ENCODE measurements at places on chromosomes 1 and 21.

- DNase-seq = no peak
Observed at GRCh38 chr1:50278410-50278809, 144.8 kb downstream of the DMRTA2 start.

DNA sequence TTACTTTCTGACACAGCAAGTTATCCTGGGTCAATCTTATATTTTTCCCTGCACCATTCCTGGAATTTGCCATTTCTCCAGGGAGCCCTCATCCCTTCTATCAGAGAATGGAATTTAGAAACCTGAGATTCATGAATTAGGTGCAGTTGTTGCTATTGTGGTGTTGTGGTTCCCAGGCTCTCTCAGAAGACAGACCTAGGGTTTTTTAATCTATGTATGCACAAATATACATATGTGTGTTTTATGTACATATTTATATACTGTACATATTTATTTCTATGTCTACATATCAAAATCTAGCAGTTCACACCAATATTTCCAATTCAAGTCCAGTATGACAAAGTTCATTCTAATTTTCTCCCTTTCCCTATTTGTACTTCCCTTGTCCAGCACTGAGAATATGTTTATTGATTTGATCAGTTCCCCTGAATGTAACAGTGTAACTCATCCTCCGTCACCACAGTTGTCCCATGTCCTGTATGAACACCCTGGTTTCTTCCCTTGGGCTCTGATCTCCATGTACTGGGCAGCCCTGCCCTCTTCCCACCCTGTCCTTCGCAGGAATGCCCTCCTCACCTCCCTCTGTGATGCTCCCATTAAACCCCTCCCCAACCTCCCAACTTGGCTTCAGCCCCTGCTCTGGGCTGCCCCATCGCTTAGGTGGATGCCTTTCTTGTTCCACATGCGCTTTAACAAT lies 145.5 kb downstream of the VPS13D start:
- DNase-seq = no peak

DNA sequence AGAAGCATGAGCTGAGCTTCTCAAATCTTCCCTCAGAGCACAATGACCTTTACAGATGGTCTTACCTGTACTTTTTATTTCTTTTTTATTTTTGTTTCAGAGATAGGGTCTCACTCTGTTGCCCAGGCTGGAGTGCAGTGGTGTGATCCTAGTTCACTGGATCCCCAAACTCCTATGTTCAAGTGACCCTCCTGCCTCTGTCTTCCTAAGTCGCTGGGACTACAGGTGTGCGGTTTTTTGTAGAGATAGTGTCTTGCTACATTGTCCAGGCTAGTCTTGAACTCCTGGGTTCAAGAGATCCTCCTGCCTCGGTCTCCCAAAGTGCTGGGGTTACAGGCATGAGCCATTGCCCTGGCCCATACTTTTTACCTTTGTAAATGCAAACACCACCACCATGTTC lies 56.0 kb upstream of the LPGAT1 start:
- DNase-seq = no peak

DNA sequence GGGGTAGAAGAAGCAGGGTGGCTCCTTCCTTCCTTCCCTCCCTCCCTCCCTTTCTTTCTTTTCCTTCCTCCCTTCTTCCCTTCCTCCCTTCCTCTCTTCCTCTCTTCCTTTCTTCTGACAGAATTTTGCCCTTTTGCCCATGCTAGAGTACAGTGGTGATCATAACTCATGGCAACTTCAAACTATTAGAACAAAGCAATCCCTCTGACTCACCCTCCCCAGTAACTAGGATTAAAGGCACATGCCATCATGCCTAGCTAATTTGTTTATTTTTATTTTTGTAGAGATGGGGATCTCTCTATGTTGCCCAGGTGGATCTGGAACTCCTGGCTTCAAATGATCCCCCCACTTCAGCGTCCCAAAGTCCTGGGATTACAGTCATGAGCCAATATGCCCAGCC lies 10.0 kb upstream of the RPE65 start:
- no peak for DNase-seq

DNA sequence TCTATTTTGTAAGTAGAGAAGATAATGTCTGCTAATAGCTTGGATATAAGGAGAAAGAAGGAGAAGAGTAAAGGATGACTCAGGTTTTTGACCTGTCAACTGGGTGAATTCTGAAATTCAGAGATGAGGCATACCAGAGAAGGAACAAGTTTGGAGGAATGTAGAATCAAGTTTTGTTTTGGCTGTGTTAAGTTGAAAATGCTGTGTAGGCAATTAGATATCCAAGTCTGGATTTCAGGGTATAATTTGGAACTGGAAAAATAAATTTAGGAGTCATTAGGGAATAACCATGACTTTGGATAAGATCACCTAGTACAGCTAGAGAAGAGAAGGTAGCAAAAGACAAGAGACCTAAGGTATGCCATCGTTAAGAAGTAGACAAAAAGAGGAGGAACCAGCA lies 22.4 kb upstream of the GNG4 start:
- DNase-seq = no peak

GRCh38 chr1:115323366-115324004 lies 14.6 kb downstream of the NGF start:
- DNase-seq = no peak

GRCh38 chr1:216935901-216936300 lies 212.7 kb upstream of the ESRRG start:
- no peak for DNase-seq

- no peak for DNase-seq
Observed at GRCh38 chr1:50213505-50213904, 104.8 kb downstream of the ELAVL4 start.

DNA sequence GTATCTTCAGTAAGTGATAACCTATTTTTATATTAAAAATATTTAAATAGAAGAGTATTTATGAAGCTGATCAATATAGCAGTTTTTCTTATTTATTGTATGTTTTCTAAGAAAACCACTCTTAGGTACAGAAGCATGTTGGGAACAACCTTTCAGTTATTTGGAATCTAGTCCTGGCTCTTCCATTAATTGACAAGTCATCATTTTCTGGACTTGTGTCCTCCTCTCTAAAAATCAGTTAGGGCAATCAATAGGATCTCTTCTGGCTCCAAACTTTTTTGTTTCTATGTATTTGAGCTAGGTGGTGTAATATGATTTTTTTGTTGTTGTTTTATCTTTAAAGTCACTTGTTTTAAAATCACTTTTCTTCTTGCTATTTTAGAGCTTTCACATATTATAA lies 57.0 kb downstream of the ABCD3 start:
- no peak for DNase-seq

DNA sequence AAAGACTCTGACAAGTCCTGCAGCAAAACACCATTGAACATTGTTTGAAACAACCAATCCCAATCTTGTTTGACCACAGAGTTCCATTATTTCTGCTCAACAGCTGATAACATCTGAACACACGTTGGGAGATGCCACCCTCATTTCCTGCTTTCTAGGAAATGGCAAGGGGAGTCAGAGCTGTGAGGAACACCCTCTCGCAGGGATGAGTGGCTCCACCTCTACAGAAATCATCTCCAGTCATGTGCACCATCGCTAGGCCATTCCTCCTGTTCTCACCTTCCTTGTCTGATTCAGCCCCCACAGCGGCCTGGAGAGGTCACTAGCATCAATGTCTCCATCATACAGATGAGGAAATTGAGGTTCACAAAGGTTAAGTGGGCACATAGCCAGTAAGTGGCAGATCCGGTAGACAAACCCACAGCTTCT lies 22.4 kb upstream of the RUNX3 start:
- DNase-seq = no peak

- no peak for DNase-seq
Observed at GRCh38 chr1:61259379-61260148, 177.2 kb downstream of the NFIA start.

DNA sequence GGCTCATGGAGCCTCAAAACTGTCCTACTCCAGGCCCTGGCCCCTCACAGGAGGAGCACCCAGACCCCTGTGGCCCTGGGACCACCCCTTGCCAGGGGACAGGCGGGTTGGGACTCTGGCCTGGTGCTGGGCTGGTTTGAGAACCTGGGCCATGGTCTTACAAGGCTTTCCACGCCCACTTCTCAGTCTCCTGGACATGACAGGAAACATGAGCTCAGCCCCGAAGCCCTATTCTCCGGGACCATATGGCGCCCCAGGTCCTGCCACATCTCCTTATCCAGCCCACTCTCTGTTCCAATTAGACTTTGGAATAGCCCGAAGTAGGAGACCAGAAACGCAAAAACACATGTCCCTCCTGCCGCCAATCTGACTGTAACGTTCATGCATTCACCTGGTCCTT lies 47.9 kb downstream of the KCNAB2 start:
- no peak for DNase-seq

Measured in NCI-H2107 (cell line).